ENCODE measurements at places on chromosomes 7 and 10.

- DNase-seq, result peak; percentile 56
Observed at GRCh38 chr7:8295638-8296361, 33.8 kb upstream of the ICA1 start.

DNA sequence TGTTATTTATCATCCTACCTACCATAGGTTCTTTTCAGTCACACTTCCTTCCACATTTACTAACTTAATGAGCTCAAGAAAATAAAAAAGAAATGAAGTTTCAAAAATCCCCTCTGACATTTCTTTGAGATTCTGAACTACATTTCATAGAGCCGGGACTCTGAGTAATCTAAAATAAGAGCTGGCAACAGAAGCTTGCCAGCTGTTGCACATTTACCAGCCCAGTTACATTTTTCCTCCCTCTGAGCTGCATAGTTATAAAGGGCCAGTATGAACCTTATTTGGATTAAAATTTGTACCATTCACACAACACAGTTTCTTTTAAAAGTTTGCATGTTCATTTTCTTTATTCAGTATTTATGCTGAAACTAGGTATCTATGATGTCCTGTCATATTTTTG is 119.5 kb upstream of the CAV2 start:
- DNase-seq, result no peak

DNA sequence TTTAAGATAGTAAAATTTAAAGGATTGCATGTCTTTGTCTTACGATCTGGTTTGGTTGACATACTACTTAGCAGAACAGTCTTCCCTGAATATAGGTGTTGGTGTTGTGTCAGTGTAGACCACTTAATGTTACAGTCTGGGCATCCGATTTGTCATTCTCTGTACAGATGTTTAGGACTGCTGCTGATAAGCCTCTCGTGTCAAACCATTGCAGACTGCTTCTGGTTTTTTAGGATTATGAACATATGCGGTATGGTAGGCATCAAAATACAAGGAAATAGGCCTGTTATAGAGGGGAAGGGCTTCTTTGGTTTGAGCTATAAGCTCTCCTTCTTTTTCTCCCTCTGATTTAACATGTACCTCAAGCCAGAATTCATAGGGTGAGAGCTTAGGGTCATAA is 7.4 kb downstream of the CYP3A43 start:
- no peak for DNase-seq

- no peak for DNase-seq
Observed at GRCh38 chr7:7696458-7697119, 21.8 kb downstream of the RPA3 start.

- DNase-seq, result no peak
Observed at GRCh38 chr7:143285806-143286521, 1.2 kb downstream of the TMEM139 start.

DNA sequence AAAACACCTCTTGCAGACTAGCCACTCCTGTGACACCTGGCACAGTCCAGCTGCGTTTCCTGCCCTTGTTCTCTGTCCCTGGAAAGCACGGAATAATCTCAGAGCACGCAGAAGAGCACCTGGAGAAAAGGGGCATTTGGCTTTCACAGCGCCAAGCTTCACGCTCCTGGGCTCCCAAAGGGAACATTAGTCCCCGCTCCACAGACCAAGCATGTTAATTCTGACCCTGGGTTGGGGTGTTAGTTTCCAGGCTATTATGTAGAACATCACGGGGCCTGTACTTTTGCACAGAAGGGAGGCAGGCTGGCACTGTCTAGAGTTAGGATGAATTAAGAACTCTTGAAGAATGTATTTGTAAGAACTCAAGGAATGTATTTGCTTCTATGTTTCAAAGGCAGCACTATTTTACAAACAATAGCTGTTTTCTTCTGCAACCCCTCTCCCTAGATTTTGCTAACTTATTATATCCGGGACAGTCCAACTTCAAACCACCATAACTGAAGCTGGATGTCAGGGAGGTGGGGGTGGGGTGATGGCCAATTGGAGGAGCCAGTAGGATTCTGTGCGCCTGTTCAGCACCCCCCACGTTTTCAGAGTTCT is 62.2 kb upstream of the TRIM8 start:
- no peak for DNase-seq

DNA sequence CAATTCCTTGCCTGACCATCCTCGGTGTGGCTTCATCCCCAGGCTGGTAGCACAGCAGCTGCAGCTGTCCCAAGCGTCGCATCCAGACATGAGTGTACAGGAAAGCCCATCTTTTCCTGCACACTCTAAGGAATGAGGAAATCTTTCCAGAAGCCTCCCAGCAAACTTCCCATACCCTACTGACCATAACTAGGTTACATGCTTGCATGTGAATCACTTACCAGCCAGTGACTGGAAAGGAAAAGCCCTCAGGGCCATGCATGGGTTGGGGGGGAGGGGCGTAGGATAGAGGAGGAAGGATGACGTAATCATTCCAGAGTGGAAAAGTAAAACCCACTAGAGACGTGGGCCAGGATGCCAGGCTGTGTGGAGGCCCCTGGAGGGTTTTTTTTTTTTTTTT is 18.9 kb upstream of the ZNF212 start:
- no peak for DNase-seq

GRCh38 chr7:27178366-27178765 is 4.2 kb upstream of the HOXA10 start:
- peak; percentile 20 for DNase-seq

Measured in H9 (cell line).